ENCODE measurements at places on chromosomes 11 and 22.

DNA sequence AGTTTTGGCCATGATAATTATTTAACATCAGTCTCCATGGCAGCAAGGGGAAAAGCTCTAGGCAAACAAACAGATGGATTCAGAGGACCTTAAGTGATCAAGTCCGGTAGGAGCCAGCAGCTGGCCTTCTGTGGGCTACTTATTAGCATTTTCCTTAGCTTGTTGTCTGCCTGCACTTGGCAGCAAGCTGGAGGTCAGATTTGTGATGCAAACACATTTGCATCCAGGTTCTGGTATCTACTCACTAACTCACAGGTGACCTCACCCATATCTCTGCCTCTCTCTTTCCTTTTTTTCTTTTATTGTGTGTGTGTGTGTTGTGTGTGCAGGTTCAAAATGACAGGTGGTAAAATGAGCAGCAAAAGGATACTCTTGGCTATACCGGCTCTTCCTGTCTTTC, 32.3 kb downstream of the ARHGAP42 start:
- DNase-seq: no peak

GRCh38 chr11:76237000-76237649, 30.8 kb upstream of the WNT11 start:
- no peak for DNase-seq

DNA sequence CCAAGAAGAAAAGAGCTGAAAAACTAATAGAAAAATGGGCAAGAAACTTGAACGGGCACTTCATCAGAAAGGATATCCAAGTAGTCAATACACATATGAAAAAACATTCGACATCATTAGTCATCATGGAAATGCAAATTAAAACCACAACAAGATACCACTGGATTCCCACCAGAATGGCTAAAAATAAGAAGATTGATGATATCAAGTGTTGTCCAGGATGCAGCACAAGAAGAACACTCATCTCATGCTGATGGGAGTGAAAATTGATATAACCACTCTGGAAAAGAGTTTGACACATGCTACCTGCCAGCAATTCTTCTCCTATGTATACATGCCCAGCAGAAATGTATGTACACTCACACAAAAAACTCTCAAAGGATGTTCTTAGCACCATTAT, 26.9 kb upstream of the SCUBE2 start:
- DNase-seq: no peak

- DNase-seq: no peak
Observed at GRCh38 chr22:49800408-49801238, 27.1 kb downstream of the BRD1 start.

DNA sequence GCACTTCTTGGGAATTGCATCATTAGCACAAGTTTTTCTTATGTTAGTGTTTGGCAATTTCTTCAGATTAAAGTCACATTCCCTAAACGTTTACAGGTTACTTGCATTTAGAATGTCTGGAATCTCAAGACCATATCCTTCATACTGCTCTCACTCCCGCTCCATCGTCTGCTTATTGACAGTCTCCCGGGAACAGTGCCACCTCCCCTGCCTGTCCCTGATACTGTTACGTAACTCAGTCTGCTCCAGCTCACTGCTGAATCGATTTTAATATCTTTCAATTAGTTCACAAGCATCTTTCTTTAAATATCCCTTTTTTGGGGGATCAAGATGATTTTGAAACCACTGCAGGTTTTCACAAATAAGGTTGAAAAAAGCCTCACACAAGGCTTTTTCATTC, 48.2 kb downstream of the GLYATL2 start:
- DNase-seq: no peak

DNA sequence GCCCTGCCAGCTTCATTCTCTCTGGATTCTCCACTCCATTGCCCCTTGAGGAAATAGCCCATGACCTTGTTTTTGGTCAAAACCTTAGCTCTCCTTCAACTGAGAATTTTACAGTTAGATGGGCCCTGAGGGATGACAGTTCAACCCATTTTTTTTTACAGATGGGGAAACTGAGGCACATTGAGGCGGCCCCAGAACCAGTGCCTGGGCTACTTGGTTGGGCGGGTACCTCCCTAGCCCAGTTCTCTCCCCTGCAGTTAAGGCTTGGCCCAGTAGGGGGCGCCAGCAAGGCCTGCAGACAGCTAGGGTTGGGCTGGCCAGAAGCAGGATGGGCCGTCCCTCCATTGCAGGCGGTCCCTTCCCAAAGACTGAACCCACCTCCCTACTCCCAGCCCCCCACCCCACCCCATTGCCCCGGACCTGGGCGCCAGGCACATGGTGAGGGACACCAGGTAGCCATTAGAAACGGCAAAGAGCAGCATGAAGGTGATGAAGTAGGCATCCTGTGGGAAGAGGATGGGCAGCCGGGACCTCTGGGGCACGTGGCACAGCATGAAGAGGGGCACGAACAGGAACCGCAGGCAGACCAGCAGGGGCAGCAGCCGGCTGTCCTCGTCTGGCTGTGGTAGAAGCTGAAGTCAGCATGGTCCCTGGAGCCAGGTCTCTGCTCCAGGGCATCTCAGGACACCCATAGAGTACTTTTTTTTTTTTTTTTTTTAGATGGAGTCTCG, 7.6 kb downstream of the SLC29A2 start:
- DNase-seq: peak; percentile 43

DNA sequence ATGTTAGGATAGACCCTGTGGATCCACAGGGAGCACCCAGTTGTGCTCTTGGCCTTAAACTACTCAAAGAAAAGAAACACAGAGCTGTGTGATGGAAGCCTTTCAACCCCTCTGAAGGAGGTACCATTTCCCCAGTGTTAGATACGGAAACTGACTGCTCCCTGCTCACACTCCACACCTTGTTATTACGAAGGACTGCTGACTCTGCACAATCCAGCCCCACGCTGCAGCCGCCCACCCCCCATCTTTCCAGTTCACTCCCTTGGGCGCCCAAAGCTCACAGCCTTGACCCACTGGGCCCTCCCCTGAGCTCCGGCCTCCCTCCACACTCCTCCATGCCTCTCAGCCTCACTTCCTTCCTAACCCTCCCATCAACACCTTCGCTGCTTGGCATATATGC, 75.5 kb downstream of the EFCAB6 start:
- no peak for DNase-seq

DNA sequence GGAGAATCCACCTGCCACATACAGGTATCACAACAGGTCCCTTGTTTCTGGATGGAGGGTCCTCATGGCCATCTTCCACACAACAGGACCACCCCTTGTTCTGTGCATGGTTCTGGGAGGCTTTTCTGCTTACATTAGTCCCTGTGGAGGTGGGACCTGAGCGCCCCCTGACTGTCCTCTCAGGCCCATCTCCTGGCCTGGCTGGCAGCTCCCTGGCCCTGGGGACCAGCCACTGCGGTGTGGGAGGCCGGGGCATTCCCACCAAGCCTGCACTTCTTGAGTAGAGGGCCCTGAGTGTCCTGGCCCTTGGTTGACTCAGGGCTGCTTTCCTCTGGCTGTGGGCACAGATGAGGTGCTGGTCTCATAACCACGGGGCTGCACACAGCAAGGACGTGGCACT, 5.0 kb downstream of the COX8A start:
- no peak for DNase-seq

DNA sequence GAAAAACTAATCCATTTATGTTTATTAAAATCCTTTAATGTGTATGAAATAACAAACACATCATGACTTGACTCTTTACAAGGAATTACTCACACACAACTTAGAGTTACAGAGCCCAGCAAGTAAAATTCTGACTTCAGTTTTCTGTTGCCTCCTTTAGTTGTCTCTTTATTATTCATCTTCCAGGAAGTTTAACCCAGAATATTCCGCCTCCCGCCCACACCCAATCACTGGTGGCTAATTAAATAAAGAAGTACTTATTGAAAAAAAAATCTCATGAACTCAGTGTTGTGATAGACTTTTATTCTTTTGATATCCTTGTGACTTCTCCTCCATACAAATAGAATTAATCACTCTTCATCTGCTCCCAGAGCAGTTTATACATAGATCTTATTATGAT, 61.9 kb downstream of the MUC15 start:
- DNase-seq: no peak

All from immature natural killer cell (primary cell).